ENCODE measurements at places on chromosomes 3 and 15.

- DNase-seq, result no peak
Observed at GRCh38 chr15:33443708-33444107, 132.9 kb downstream of the RYR3 start.

DNA sequence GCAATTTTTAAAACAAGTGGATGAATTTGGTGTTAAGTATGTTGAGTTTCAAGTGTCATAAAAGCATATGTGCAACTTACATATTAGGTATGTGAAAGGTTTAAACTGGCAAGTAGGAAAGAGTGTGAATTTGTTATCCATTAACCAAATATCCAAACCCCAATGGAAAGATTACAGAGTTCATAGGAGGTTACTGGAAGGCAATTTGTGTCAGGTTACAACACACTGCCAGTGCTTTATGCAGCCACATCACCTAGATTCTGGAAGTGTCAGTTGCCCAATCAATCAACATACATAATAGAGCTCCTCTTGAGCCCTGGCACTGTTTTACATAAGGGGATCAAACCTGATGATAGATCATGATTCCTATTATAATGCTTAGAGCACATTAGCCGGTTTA, 261.0 kb downstream of the ROBO1 start:
- no peak for DNase-seq

GRCh38 chr3:54279005-54279583, 156.7 kb downstream of the CACNA2D3 start:
- no peak for DNase-seq

GRCh38 chr3:10344147-10344943, 23.4 kb upstream of the SEC13 start:
- DNase-seq, result peak; percentile 41

GRCh38 chr15:70882361-70882760, 9.9 kb downstream of the THAP10 start:
- DNase-seq, result no peak

GRCh38 chr15:33396475-33396874, 85.7 kb downstream of the RYR3 start:
- no peak for DNase-seq

- DNase-seq, result no peak
Observed at GRCh38 chr3:12356996-12357395, 68.1 kb downstream of the PPARG start.

- DNase-seq, result no peak
Observed at GRCh38 chr15:76258460-76258859, 52.8 kb downstream of the ETFA start.

DNA sequence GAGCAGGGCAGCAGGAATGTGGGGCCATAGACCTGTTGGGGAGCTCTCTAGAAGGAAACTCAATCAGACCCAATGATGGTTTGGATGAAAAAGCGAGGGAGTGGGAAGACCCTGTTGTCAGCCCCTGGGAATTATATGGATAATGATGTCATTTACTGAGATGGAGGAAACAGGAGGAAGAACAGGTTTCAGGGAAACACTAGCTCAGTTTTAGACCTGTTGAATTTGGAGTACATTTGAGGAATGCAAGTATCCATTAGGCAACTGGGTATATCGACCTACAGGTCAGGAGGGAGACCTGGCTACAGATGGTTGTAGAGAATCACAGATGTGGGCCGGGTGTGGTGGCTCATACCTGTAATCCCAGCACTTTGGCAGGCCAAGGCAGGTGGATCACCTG, 266.9 kb upstream of the NR2E3 start:
- no peak for DNase-seq

DNA sequence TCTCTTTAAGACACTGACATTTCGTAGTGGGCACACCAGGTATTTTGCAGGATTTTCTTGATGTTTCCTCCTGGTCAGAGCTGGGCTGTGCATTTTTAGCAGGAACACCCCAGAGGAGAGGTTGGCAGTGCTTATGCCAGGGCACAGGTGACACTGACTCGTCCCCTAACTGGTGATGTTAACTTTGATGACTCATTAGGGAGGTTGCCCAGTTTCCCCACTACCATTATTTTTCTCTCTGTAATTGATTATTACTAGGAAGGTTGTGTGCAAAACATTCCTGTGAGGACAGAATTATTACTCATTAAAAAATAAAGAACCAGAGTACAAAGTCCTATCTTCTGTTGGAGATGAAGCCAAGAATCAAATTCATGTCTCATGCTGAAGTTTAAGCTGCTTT, 394.5 kb downstream of the GABRG3 start:
- DNase-seq, result no peak

- peak; percentile 48 for DNase-seq
Observed at GRCh38 chr15:68818769-68819494, 1.8 kb downstream of the ANP32A start.

GRCh38 chr3:71562938-71563337, 20.6 kb downstream of the FOXP1 start:
- no peak for DNase-seq

GRCh38 chr3:126911162-126912026, 71.5 kb upstream of the PLXNA1 start:
- DNase-seq, result peak; percentile 50

- no peak for DNase-seq
Observed at GRCh38 chr3:165082650-165083049, 4.4 kb upstream of the SI start.

DNA sequence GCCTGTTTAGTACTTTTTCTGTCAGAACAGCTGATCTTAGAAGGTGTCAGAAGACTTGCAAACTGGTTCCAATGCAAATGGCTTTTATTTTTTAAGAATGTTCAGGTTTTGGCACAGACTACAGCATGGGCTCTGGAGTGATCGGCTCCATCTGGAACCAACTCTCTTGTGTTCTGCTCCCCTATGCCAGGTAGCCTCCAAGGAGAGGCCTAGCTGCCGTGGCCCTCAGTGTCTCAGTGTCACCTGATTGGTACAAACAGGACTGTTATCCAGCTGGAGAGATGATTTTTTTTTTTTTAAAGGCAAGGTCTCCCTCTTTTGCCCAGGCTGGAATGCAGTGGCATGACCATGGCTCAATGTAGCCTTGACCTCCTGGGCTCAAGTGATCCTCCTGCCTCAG, 183.1 kb downstream of the SV2B start:
- DNase-seq, result no peak

- DNase-seq, result no peak
Observed at GRCh38 chr3:7270731-7271130, 409.8 kb downstream of the GRM7 start.

DNA sequence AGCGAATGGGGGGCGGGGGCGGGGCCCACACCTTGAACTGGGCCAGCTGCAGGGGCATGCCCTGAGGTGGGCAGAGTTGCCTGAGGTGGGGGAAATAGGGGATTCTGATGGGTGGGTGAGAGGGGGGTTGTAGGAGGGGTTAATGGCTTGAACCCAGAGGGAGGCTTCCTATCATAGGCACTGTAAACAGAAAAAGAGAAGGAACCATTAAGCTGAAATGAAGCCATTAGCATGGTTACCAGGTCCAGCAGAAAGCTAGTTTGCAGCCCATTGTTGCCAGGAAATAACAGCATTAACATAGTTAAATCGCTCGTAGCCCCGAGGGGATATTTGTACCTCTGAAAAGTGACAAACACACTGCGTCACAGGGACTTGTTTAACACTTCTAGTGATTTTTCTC, 29.0 kb downstream of the ETV5 start:
- DNase-seq, result no peak

DNA sequence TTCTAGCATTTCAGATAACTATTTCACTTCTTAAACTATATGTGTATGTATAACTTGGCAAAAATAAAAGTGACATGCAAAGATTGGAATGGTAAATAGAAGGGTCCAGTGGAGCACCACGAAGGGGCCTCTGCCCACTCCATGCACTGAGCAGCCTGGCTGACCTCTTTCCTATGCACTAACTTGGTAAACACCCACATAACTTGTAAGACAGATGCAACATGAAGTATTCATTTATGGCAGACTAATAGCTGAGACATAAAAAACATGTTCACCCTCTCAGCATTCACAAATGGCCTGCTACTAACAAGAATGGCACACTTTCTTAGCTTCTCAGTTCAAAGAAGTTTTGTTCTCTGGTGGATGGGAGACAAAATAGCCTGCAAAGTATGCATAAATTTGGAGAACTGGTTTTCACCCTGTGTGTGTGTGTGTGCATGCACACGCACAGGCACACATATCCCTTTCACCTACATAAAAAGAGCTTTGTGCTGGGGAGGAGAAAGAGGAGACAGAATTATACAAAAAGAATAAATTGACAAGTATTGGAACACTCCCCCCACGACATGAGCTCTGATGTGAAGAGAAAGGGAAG, 26.5 kb upstream of the RYK start:
- no peak for DNase-seq

GRCh38 chr15:25900431-25900830, 37.3 kb upstream of the ATP10A start:
- no peak for DNase-seq

DNA sequence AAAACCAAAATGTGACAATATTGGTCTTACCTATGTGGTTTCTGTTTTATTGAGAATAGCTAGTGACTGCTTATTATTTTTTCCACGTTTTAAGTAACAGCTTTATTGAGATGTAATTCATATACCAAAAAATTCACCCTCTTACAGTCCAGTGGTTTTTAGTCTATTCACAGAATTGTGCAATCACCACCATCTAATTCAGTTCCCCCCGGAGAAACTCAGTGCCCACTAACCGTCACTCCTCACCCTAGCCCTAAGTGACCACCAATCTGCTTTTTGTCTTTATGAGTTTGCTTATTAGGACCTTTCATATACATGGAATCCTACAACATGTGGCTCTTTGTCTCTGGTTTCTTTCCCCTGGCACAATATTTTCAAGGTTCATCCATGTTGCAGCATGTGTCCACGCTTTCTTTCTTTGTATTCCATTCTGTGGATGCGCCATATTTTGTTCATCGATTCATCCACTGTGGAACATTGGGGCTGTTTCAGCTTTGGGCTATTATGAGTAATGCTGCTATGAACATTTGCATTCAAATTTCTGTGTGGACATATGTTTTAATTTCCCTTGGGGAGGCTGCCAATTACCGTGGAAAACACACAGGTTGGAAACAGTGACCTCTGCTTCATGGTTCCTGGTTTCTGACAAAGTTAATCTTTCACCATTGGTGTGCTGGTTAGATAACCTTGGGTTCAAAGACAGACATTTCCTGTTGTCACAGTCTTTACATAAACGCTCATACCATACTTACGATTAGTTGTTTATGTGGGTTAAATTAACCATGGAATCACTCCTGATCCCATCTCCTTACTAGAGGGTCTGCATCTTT, 3.2 kb upstream of the BCL2L10 start:
- DNase-seq, result no peak

DNA sequence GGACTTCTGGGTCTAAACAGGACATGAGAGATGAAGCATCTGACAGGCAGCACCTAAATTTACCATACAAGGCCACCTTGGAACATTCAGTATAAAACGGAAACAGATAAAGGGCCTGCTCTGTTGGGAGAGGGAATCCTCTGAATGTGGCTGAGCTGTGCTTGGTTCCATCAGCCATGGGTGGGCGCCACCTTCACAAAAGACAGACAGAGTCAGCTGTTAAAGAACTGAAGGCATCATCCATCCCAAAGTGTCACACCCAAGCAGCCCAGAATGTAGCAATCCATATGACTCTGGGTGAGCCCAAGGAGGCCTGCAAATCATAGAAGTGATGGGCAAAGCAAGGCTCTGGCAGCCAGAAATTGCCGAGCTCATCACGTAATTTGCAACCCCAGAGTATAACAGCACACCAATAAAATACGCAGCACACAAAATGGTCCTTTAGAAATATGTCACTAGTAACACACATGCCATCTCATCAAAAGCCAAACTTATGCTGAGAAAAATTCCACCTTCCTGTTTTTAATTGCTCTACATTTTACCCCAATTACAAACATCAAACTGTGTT, 24.8 kb upstream of the RBP1 start:
- DNase-seq, result no peak

DNA sequence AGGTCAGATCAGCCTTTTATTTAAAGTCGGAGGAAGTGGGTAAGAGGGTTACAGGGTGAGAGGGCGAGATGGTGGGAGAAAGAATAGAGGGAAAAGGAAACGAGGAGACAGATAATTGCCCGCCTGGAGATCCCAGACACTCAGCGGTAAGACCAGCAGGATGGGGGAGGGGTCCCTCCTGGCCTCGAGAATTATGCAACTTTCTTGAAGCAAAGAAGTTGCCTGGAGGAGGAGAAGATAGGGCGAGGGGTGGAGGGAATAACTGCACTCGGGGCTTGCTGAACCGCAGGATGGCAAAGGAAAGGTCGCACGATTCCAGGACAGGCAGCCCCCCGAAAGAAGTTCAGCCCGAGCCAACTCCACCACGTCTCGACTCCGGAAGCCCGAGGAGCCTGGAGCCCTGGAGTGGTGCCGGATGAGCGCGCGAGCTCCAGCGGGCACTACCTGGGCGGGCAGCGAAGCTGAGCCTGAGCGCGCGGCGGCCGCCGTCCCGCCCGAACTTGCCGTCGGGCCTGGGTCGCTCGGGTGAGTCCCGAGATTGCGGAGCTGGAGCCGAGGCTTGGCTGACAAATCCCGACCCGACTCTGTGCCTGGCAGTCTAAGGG, 402 bp downstream of the WWTR1 start:
- DNase-seq, result no peak

- no peak for DNase-seq
Observed at GRCh38 chr15:38154255-38154654, 98.4 kb upstream of the SPRED1 start.

DNA sequence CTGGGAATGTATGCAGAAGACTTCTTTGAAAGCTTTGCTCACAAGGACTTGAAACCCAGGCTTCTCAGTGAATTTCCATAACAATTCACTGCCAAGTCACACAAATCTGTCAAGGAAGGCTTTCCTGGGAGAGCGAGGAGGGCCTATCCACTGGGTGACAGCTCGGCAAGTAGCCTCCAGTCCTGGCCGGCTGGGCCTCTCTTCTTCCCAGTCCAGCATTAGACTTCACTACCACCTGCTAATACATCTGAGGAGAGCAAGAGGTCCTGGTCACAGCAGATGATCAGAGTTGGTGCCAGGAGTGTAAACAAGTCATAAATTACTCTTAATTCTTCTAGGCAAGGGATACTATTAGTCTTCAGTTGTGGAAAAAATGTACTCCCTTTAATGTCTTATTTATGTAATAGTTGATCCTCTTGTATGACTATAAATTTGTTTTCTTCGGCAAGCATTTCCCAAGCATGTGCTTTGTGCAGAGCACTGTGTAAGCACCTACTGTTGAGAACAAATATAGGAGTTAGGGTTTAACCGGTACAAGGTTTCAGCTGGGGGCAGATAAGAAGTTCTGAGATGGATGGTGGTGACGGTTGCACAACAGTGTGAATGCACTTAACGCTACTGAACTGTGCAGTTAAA, 162.9 kb downstream of the VGLL4 start:
- no peak for DNase-seq
